ENCODE measurements at places on chromosomes 7 and 10.

- no peak for DNase-seq
Observed at GRCh38 chr10:65346466-65346865, 1579.4 kb upstream of the LRRTM3 start.

DNA sequence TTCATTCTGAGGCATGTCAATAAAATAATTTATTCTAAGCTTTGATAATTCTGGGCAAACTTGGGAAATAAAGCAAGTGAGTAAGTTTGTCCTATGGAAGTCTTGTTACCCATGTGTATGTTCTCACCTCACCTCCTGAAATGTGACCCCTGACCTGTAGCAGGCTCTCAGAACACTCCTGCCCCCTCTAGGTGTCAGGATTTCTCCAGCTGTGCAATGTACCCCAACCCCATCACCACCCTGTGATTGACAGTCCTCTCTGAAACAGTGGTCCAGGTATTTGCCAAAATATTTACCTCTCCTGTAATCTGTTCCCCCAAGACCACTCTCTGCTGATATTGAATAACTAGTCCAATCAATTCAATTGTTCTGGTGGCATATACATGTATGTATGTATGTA lies 122.6 kb upstream of the PTER start:
- DNase-seq: no peak

DNA sequence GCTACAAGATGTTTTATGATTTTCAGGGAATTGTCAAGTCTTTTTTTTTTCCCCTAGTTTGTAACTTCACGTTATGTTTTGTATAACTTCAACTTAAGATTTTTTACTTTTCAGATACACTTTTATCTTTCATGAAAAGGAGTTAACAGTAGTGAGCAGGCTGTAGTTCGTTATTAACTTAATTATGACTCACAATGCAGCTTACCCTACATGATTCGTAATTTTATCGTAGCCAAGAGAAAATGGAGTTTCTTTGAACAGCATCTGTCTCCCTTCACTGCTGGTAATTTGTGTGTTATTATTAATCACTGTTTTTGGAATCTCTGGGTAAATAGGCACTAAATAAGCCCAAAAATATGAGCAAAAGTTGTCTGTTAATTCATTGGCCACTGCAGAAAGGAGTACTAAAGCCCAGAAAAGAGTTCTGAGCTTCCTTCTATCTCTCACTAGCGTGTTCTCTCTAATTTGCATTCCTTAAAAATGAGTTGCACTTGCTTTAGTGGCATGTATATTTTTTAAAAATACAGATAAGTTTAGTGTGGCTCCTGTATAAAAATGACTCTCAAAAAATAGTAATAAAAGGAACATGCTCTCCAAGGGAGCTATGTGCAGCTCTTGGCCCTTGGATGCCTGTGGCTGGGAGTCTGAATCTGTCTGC lies 36.1 kb downstream of the RALA start:
- no peak for DNase-seq

DNA sequence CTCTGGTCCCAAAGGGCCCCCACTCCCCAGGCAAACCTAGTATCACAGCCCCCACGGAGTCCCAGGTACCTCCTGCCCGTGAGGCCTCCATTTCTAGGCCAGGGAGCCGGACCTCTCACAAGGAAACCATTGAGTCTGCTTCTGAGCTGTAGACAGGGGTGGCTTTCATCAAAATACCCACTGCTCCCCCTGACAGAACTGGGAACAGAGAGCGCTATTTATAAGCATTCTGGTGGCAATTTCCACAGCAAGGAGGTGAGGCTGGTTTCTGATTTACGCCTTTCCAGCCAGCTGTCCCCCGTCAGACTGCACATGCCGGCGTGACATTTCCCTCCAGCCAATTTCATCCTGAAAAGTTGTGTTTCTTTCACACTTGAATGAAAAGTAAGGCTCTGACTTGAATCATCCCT lies 407.5 kb upstream of the PRKCQ start:
- DNase-seq: no peak

- no peak for DNase-seq
Observed at GRCh38 chr10:61452655-61453641, at the start of gene TMEM26. Gene TMEM26, minus strand, starts transcription at chr10:61453381. Its CDS starts 300 bp downstream, at chr10:61453081.
